ENCODE measurements at places on chromosomes 12 and 14.

DNA sequence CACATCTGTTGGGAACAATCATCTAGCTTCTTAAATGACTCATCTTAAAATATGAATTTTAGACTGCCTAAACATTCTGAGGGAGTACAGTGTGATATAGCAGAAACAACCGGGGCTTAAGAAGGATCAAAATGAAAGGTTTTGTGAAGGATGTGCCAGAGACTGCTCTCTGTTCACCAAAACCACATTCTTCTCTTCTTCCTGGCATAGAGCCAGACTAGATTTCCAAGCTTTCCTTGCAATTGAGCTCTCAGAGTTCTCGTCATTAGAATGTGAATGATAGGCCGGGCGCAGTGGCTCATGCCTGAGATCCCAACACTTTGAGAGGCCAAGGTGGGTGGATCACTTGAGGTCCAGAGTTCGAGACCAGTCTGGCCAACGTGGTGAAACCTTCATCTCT, 94.5 kb downstream of the LRRIQ1 start:
- DNase-seq, result no peak

- DNase-seq, result no peak
These were observed 77.2 kb downstream of the PAPOLA start for GRCh38 chr14:96579358-96579757.

DNA sequence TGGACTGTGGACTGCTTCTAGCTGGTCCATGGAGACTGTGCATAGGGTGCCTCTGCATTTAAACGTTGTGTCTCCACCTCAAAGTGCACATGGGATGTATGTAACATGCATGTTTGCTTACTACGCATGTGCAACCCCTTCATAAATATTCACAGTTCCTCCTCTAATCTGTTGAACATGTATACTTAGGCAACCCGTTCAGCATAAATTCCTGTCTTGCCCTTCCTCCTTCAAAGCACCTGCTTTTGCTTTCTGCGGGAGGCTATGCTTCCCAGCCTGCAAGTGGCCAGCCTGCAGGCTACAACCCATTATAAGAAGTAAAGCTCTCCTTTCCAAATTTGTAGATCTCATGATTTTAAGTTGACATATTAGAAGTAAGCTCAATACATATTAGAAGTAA, 33.0 kb upstream of the OVCH1 start:
- no peak for DNase-seq

GRCh38 chr12:93125126-93125525, 196.0 kb upstream of the EEA1 start:
- no peak for DNase-seq

DNA sequence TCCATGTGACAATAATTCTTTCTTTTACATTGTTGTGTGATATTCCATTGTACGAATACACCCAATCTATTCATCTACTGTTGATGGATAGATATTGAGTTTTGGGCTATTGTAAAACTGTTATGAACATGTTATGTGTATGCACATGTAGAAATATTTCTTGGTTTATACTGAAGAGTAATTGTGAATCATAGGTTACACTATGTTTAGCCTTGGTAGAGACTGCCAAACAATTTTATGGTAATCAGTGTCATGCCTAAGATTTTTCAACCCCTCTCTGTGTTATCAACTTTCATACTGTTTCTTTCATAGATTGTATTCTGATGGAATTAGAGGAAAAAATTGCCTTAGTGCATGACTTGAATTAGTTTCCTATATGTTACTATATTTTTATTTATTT, 39.5 kb downstream of the FRMD6 start:
- DNase-seq, result no peak

GRCh38 chr12:62075870-62076269, 184.3 kb upstream of the USP15 start:
- DNase-seq, result no peak

GRCh38 chr12:269191-269590, 6.6 kb upstream of the SLC6A13 start:
- DNase-seq, result no peak

GRCh38 chr12:9337656-9338055, 129.5 kb upstream of the PZP start:
- DNase-seq, result no peak

DNA sequence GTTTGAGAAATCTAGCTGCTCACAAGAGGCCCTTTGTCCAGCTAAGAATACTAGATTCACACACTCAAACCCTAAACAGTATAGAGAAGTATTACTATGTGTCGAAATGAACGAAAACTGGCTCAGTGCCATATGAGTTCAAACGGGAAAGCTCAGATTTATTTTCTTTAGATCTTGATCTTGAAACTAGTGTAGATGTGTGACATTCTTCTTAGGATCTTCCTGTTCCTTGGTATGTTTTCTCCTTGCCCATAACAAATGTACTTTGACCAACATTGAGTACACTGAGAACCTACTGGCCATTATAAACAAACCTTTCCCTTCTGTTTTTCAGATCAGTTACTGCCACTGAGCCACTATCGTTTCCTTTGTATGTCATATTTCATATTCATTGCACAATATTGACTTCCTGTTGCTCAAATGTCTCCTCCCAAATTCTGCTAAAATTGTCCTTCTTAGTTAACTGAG, 21.3 kb downstream of the MYBPC1 start:
- no peak for DNase-seq

DNA sequence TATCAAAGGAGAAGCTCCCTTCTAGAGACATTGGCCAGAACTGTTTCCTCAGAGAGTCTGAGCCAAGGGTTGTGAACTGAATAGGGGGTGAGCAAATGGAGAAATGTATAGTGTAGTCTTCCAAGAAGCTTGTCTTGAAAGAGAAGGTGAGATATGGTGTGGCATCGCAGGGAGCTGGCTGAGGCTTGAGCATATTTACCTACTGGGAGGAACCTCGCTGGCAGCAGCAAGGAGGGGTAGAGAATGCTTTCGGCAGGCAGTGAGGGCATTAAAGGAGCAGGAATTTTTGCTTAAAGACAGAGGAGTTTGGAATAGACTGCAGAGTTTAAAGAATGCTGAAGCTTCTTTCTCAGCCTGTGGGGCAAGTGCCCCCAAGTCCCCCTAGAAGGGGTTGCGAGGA, 59.3 kb upstream of the PRMT8 start:
- DNase-seq, result no peak

DNA sequence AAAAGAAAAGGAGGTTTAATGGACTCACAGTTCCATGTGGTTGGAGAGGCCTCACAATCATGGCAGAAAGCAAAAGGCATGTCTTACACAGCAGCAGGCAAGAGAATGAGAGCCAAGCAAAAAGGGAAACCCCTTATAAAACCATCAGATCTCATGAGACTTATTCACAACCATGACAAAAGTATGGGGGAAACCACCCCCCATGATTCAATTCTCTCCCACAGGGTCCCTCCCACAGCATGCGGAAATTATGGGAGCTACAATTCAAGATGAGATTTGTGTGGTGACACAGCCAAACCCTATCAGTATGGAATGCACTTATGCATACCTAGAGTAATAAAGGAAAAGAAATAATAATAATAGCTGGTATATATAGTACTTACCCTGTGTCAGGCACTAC, 4.5 kb upstream of the GLIPR1 start:
- peak; percentile 64 for DNase-seq
